ENCODE measurements at places on chromosomes 5 and 9.

DNA sequence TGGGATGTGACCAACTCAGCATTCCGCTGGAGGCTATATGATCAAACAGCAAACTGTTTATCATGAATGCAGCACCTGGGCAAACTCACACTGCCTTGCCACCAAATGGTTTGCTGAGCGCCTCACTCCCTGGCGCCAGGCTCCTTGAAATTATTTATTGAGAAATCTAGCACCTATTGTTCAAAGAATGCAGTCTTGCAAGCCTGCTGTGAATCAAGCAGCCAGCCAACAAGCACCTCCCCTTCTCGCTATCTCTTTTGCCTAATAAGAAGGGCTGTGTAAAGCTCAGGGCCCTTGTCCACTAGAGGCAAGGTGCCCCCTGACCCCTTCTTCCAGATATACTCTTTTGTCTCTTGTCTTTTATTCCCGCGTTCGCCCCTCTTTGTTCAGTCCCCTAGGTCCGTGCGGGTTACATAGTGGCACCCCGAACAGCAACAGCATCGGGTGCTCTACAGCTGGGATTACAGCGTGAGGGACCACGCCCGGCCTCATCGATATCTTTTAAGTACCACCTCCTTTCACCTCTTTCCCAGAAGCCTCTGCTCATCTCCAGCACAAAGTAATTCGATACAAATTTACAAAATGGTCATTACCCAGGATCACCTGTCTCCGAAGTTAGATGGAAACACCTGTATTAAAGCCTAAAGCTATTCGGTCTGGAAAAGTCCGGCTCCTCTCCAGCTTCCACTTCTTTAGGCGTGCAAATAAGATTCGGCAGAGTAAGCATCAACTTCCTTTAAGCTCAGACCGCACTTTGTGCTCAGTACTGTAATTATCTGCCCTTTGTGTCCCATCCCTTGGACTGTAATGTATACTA lies 896 bp downstream of the RIGI start:
- peak; percentile 41 for DNase-seq

DNA sequence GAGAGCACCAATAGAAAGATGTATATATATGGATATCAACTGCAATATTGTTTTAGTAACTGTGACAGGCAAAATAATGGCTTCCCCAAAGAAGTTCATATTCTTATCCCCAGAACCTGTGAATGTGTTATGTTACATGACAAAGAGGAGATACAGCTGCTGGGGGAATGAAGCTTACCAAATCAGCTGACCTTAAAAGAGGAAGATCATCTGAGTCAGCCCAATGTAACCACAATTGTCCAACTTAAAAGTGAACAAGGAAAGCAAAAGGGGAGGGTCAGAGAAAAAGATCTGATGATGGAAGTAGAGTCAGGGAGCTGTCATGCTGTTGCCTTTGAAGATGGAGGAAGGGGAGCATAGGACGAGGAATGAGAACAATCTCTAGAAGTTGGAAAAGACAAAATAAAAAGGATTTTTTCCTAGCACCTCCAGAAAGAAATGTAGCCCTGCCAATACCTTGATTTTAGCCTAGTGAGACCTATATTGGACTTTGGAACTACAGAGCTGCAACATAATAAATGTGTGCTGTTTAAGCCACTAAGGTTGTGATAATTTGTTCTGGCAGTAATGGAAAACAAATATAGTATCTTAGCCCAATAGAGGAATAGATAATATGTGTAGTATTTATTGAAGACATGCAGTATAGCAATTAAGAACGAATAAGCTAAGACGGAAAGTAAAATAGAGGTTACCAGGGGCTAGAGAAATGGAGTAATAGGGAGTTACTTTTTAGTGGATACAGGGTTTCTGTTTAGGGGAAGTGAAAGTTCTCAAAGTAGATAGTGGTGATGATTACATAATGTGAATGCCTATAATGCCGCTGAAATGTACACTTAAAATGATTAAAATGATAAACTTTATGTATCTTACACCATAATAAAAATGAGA lies 115.9 kb downstream of the PIK3R1 start:
- peak; percentile 78 for DNase-seq

DNA sequence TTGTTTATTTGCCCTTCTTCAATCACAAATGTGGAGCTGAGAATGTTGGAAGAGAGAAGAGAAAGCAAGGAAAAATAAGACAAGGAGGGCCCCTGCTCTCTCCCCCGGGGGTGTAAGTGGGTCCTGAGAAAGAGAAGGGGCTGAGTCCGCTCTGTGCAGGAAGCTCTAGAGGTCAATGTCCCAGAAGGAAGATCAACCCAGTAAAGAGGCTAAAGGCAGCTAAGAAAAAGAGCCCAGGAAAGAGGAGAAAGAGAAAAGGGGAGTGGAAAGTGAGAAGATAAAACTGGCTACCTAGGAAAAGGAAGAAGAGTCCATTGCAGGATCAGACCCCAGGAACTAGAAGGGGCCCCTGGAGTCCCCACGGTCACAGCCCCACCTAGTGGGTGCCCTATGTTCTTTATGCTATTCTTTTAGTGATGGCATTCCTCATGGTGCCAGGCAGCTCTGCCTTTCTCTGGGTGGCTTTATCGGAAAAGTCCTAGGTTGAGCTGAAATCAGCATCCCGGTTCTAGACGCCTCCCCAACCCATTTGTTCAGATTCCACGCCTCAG lies 583.4 kb downstream of the ACTL7B start:
- peak; percentile 75 for DNase-seq

- no peak for DNase-seq
These were observed 1.1 kb upstream of the CMBL start for GRCh38 chr5:10308844-10309243.

- no peak for DNase-seq
These were observed 1864.2 kb upstream of the WWC1 start for GRCh38 chr5:166427211-166427610.

DNA sequence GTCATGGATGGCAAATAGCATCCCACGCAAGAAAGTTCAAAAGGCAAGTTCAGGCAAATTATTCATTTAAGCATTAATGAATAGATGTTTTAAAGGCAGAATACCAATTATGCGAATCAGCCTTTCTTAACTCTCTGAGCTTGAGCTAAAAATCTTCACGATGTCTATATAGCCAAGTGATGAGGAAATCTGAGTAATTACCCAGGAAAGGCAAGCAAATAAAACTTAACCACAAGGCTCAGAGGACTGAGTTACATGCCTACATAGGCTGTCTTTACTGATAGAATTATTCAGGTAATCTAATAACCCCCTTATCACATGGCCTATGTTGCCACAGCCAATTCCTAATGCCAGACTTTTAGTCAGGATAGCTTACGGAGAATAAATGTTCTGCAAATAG lies 120.8 kb upstream of the MTAP start:
- peak; percentile 92 for DNase-seq

DNA sequence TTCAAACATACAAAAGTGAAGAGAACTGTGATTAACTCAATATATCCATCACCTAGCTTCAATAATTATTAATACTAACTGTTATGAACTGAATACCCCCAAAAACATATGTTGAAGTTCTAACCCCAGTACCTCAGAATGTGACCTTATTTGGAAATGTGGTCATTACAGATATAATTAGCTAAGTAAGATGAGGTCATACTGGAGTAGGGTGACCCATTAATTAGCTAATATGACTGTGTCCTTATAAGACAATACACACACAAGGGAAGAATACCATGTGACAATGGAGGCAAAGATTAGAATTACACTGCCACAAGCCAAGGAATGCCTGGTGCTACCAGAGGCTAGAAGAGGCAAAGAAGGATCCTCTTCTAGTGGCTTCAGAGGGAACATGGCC lies 7.8 kb downstream of the RRAGA start:
- no peak for DNase-seq

GRCh38 chr5:171678646-171679045 lies 107.0 kb upstream of the SMIM23 start:
- DNase-seq: no peak

DNA sequence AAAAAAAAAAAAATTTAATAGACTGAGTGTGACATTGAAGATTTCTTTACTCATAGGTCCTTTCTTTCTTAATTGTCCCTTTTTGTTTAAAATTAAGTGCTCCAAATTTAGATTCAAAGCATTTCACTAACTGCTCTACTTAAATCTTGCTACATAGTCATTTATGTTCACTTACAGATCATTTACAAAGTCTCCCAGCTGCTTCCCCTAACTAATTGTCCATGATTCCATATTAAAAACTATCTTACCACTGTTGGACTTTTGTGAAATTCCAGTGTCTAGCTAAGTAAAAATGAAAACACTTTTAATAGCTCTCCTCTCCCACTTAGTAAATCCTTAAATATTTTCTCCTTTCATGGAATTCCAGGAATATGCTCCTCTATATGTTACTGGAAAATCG lies 850.5 kb downstream of the NR2F1-AS1 start:
- no peak for DNase-seq

- peak; percentile 96 for DNase-seq
These were observed 31.2 kb upstream of the NDUFB6 start for GRCh38 chr9:32603914-32604852.

DNA sequence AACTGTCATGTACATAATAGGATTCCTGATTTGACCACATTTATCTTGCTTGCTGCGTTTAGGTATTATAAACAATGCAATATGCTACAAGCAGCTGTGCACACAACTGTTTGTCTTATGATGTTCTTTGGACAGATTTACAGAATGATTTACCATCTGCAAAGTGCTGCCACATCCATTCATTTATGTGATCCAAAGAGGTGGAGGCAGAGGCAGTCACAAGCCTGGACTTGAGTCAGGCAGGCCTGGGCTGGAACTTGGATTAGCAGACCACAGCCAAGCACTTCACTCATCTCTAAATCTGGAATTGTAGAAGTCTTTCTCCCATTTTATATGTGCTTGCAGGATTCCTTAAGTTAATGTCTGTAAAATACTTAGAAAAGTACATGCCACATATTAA lies 149.0 kb downstream of the INSYN2B start:
- DNase-seq: no peak

GRCh38 chr5:79547429-79547822 lies 33.5 kb upstream of the HOMER1 start:
- DNase-seq: no peak

- DNase-seq: no peak
These were observed 60.8 kb downstream of the PFDN1 start for GRCh38 chr5:140242099-140242498.

GRCh38 chr5:101605700-101606099 lies 690.4 kb downstream of the SLCO4C1 start:
- DNase-seq: no peak

DNA sequence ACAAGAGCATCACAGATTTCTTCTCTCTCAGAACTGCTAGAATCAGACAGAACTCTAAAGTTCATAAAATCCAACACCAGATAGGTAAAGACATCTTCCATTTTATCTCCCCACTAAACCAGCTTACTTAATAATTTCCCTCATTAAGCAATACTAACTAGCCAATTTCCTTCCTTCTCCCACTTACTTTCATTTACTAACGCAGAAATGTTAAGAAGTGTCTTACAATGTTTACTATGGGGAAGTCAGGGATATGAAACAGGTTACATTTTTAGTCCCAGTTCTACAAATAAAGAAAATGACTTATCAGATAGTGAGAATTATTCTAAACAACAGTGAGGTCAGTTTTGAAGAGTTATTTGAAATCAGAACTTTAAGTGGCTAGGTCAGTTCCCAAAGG lies 236.5 kb downstream of the FBXL17 start:
- no peak for DNase-seq

GRCh38 chr9:85738509-85738908 lies 3.2 kb downstream of the AGTPBP1 start:
- DNase-seq: no peak

- peak; percentile 63 for DNase-seq
These were observed 51.7 kb downstream of the IRF1 start for GRCh38 chr5:132438917-132439316.

- no peak for DNase-seq
These were observed 22.9 kb upstream of the AOPEP start for GRCh38 chr9:94703488-94704140.

DNA sequence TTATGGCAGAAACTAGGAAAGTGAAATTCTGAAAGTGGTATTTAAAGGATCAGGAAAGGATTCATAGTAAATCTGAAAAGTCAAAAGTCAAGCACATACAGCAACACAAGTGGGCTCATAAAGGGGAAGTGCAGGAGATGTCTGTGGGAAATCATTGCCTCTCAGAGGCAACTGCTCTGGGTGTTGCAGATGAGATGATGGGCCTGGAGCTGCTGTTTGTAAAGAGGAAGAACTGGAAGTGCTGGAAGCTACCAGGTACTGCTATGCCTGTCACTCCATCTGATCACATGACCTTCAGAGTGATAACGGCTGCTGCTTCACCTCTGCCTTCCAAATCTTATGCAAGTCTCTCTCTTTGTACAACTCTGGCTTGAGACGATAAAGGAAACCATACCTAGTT lies 55.9 kb downstream of the ADRB2 start:
- no peak for DNase-seq

DNA sequence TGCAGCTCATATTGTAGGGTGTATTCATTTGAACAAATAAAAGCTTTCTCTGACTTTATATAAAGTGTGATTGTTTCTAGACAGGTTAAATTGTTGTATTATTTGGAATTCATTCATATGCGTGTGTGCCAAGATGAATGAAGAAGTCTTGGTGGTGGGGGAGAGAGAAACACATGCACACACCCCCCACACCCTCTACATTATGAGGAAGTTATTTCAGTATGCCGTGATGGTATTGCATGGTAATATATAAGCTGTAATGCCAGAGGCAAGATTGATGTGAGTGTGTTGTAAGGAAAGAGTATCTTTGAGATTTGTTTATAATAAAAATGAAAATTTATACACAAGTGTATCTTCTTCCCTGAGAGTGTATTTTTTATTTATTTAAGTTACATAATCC lies 71.0 kb downstream of the IPO11 start:
- DNase-seq: no peak

- peak; percentile 65 for DNase-seq
These were observed 45.6 kb upstream of the SLC25A51 start for GRCh38 chr9:37949576-37949975.

DNA sequence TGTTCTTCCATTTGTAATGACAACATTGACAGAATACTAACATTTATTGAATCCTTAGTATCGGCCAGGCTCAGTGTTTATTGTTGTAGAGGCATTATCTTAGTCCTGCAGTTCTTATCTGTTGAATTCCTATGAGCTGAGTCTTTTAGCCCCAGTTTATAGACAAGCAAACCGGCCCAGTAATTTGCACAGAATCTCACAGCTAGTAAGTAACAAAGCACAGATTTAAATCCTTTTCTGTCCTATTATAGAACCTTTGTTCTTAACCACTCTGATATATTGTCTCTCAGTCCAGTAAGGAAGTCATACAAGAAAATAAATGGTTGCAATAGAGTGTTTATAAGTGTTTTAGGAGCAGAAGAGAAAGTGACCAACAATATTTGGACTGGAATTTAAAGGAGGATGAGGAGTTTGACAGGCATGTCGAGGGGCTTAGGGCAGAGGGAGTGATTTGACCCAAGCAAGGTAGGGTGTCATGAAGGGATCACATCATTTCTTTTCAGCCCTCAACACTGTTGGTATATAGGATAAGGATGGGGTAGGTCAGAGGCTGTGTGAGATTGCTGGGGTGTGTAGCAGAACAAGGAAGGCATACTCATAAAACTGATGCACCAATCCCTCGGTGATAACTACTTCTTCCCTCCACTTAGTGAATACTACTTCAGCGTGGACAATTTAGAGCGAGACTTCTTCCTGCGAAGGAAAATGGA lies 39.5 kb downstream of the LARP1 start:
- peak; percentile 55 for DNase-seq

- DNase-seq: no peak
These were observed 73.4 kb upstream of the BOD1 start for GRCh38 chr5:173689737-173690360.

Data from M059J (cell line).